ENCODE measurements at places on chromosomes 6 and 20.

GRCh38 chr6:83169106-83169505, 24.0 kb downstream of the PGM3 start:
- H3K27me3 ChIP-seq = no peaks in the 10 kb centered on the region
- no peaks in the 10 kb centered on the region for H3K4me1 ChIP-seq
- no peaks in the 10 kb centered on the region for H3K36me3 ChIP-seq
- no peak overlapping the region for H3K27ac ChIP-seq
- H3K4me3 ChIP-seq = no peak overlapping the region
- no peak for DNase-seq

DNA sequence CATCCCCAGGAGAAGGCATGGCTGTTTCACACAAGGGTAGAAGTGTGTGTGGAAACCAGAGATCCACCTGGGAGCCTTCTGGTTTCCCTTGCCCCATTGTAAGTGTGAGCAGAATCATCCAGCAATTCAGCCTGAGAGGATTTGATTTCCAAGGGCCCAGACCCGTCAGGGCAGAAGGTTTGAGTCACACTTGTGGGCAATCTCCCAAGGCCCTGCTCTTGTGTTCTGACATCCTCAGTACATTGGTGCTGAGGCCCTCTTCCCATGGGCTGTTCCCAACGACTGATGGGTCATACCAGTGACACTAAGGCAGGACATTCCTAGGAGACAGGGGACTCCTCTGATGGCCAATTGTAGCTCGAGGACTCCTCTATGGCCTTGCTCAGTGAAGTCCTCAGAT, 58.2 kb upstream of the POLR1H start:
- no peaks in the 10 kb centered on the region for H3K4me1 ChIP-seq
- no peaks in the 10 kb centered on the region for H3K27me3 ChIP-seq
- H3K27ac ChIP-seq = no peak overlapping the region
- DNase-seq = no peak

- H3K27ac ChIP-seq = no peak overlapping the region
- H3K4me3 ChIP-seq = no peak overlapping the region
- H3K27me3 ChIP-seq = no peaks in the 10 kb centered on the region
- DNase-seq = no peak
- no peaks in the 10 kb centered on the region for H3K4me1 ChIP-seq
- H3K36me3 ChIP-seq = no peaks in the 10 kb centered on the region
Measured at GRCh38 chr6:77715588-77715987, 62.7 kb downstream of the MEI4 start.

GRCh38 chr6:44076356-44077213, 50.7 kb downstream of the MRPL14 start:
- H3K36me3 ChIP-seq = 0 out of 2 replicates have a peak, but pooled peaks cover 8% of the 10 kb centered on the region
- peak overlapping the region; percentile 51 for H3K4me3 ChIP-seq

DNA sequence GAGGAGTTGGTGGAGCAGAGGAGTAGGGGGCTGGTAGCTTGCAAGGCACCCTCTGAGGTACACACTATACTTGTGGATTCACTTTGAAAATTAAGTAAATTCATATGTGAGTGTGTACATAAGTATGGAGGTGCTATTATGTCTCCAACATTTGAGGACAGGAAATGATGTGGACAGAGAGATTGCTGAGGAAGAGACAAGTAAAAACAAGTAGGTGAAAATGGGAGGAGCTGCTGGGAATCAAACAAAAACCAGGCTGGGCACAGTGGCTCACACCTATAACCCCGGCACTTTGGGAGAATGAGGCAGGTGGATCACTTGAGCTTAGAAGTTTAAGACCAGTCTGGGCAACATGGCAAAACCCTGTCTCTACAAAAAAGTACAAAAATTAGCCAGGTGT, 69.2 kb upstream of the LYRM2 start:
- no peak for DNase-seq
- H3K27ac ChIP-seq = no peak overlapping the region
- H3K4me3 ChIP-seq = no peak overlapping the region
- H3K36me3 ChIP-seq = peaks cover 5% of the 10 kb centered on the region
- H3K27me3 ChIP-seq = no peaks in the 10 kb centered on the region

All from PC-9 (cell line).